ENCODE measurements at places on chromosomes 1 and 21.
A peak's percentile ranks its signal among the peaks of the same experiment; 100 is the strongest.

DNA sequence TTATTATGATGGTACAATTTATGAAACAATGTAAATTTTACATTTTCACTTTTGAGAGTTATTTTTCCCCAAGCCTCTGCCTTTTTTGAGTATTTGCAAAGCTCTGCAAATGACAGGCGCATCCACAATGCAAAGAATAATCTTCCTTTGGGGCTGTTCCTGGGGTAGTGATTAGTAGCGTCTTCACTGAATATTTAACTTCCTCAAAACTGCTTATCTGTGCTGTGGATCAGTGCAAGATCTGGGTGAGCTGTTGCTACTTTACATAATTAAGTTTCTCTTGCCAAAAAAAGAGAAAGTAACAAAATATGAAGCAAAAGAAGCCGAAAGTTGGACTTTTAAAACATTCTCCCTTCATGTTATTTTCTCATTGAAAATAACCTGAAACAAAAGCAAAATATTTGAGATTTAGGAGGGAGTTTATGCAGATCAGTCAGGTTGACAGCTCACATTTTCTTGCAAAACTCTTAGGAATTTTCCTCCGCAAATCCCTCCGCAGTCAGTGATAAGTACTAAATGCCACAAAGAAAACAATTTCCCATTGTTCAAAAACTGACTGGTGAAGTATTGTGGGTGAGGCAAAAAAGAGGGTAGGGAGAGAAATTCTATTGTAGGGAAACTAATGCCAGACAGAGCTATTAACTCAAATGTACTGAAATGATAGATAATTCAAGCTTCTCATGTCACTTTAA is 276.4 kb upstream of the B3GALT2 start:
- no peak for DNase-seq

- DNase-seq, result no peak
Observed at GRCh38 chr1:194081444-194081843, 895.0 kb upstream of the B3GALT2 start.

DNA sequence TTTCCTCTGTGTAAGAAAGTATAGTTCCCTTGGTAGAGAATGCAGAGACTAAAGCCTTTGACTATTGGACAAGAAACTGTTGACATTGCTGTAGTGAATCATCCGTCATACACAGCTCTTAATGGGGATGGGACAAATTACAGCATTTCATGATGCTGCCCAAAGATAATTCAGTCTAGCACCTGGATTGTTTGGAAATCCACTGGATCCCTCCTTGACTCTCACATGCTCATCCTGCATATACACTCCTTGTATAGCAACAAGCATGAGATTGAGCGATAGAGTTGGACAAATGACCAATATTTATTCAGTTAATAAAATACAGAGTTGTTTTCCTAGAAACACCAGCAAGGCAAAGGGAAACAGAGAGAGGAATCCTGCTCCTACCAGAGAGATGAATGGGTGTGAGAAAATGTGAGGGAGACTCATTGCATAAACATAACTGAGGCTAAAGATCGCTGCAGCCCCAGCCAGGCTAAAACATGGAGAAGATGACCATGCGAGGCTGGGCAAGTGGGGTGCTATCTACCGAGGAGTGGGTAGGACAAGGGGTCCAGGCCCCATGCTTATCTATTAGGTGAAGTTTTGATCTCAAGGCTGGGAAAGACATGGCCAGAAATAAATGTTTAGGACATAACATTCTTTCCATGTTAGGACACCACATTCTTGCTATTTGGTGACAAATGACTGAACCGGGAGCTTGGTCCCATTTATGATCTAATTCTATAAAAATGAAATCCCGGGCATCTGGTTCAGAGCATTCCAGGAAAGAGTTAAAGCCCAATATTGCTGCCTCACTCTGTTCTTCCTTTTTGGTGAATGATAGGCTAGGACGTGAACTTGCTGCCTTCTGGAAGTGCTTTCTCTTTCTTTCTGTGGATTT is 153.2 kb downstream of the TGFB2 start:
- DNase-seq, result no peak

DNA sequence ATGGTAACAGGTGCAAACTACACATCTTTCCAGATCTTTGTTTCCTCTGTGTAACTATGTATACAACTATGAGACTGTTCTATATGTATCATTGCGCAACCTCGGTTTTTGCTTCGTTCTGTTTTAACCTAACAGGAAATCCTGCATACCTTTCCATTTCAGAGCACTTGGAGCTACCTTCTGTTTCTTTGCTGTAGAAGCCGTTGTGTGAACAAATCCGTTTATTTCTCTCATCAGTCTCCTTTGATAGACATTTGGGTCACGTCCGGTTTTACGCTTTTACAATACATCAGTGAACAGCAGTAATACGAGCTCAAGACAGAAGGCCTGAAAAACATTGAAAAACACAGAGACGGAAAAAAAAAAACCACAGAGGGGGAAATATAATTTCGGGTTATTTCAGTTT is 10.5 kb downstream of the ATP5IF1 start:
- DNase-seq, result peak; percentile 52

DNA sequence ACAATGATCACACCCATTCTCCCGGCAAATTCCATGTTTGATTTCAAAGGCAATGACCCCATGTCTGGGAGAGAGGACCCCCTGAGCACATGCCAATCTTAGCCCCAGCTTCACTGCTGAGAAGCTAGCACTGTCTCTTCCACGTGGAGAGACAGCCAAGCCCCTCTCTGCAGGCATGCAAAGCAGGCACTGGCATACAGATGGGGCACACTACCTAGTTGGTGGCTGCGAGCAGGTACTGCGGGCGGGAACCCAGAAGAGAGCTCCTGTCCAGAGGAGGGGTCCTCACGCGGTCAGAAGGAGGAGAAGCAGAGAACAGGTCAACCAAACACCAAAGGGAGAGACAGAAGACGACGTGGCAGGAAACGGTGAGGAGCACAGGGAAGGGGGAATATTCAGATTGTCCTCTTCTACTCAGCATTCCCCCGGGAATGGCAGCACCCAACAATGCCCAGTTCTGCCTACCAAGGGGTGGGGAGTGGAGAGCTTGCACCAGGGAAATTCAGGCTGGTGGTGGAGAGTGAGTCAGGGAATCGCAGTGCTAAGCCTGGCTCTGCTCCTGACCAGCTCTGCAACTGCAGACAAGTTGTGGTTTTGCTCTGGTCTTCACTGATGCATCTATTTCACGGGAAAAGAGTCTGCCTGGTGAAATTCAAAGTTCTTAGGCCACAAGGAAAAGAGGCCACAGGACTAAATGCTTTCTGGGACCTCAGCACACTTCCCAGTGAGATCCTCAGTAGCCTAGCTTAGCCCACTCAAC is 48.1 kb upstream of the GOLT1A start:
- no peak for DNase-seq

DNA sequence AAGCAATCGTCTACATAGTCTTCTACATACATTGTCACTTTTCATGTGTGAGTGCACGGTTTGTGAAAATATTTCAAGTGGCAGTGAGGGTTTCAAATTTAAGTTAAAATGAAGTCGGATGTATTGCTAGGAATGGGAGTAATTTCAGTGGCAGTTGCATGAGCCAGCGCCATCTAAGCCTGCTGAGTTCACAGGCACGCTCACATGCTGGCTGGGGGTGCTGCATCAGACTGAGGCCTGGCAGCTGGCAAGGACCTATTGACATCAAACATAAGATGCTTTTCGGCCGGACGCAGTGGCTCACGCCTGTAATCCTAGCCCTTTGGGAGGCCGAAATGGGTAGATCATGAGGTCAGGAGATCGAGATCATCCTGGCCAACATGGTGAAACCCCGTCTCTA is 80.7 kb downstream of the UBE4B start:
- no peak for DNase-seq

- no peak for DNase-seq
Observed at GRCh38 chr1:172321451-172321850, 99.0 kb upstream of the C1orf105 start.

DNA sequence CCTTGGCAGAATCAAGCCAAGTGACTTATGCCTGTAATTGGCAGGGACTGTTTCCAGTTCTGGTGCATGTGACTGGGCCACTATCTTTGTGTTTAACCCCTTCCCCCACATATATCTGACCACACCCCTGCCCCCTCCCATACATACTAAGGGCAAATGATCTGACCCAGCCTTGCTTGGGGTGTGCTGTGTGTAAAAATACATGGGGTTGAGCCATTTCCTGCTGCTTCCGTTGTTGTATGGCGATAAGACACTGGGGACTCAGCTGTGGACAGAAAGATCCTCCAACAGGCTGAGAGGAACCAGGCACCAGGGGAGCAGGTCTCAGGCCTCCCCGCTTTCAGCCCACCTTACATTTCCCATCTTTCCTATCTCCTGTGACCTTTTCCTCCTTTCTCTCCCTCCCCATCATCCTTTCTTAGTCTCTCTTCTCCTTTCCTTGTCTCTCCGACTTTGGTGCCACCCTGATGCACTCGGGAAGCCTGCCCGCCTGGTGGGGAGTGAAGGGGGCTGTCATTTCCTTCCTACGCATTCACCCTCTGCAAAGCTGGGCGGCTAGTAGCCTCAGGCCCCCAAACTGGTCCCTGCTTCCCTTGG is 39.7 kb downstream of the TMCC2 start:
- DNase-seq, result no peak

DNA sequence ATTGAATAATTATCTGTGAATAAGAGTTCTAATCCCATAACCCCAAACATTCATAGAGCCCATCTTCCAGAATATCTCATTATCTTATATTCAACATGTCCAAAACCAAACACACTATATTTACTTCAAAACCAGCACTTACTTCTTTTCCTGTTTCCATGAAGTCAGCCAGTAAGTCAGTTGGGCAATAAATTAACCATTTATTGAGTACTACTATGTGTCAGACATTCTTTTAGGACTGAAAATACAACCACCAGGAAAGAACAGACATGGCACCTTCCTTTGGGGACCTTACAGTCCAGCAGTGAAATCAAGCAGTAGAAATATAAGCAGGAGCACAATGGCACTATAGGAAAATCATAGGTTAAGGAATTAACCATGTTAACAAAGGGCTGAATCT is 8.8 kb downstream of the AK5 start:
- no peak for DNase-seq

DNA sequence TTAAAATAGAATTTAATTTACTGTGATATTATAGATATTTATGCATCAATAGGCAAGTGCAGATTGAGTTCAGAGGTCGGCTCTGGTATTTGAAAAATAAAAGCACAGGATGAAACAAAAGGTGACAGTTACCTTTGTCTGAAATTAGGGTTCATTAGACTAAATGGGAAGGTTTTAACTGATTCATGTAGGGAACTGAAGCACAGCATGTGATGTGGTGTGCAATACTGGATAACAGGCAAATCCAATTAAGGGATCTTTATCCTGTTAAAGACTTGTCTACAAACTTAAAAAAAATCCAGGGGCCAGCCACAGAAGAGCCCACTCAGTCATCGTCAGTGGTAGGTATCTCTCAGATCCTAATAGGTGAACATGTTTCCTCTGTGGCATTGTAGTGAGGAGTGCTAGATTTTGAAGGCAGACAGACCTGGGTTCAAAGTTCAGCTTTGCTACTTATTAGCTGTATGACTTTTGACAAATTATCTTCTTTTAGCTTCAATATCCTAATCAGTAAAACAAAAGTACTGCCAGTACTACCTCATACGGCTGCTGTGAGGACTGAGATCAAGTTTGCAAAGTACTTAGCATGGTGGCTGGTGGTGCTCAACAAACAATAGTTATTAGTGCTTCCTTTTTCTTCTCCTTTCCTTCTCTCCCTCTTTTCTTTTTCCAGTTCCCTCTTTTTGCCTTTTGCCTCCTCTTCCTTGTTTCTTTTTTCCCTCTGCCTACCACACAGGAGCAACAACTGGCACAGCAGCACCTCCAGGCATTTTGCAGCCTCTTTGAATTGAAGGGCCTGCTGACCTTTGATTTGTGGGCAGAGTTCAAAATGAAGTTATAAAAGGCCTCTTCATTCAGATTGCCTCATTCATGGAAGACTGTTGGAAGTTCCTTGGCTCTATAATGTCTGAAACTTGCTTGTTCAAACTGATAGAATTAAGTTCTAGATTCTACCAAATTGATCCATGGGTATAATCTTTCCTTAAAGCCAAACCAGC is 44.9 kb upstream of the FOXD3 start:
- no peak for DNase-seq
